Naive thymus-derived CD4-positive, alpha-beta T cell (primary cell): ENCODE measurements at places on chromosomes 5 and 9. TPM values are rescaled to one million over a fixed set of nuclear protein-coding genes. Genes with fewer than 3 reads are reported as not detected.

The OTULINL gene
- total RNA-seq = 32.4 TPM

The DOLK gene
- total RNA-seq = 12.8 TPM

The FOXD4L5 gene
- total RNA-seq = not detected

The CAPSL gene
- total RNA-seq = not detected in 2 replicates

The IFNA13 gene
- not detected for total RNA-seq

The EIF4E1B gene
- not detected for total RNA-seq

The CTSV gene
- total RNA-seq = 0.21 TPM

DNA sequence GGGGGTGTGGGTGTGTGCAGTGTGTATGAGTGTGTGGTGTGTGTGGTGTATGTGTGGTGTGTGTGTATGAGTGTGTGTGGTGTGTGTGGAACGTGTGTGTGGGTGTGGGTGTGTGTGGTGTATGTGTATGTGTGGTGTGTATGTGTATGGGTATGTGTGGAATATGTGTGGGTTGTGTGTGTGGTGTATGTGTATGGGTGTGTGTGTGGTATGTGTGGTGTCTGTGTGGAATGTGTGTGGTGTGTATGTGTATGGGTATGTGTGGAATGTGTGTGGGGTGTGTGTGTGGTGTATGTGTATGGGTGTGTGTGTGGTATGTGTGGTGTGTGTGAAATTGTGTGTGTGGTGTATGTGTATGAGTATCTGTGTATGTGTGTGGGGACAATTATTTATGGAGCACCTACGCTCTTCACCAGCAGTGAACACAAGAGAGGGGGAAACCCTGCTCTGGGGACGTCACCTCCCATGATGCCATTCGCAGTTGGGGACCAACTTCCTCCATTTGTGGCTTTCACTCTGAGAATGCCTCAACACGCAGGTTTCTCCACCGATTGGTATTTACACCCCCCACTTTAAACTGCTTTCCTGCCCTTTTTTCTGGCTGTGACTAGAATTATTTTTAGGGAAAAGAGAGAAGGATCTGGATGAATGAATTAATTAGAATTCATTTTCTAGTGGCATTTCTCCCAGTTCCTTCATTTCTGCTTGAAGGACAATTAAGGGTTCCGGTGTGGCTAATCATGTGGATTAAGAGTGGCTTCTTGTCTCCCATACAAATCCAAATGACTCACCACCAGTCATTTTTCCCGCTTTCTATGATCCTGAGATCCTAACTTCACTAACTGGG is 238.1 kb downstream of the ROR2 start:
- DNase-seq = peak; percentile 34
